ENCODE measurements at places on chromosomes 2 and 18.

DNA sequence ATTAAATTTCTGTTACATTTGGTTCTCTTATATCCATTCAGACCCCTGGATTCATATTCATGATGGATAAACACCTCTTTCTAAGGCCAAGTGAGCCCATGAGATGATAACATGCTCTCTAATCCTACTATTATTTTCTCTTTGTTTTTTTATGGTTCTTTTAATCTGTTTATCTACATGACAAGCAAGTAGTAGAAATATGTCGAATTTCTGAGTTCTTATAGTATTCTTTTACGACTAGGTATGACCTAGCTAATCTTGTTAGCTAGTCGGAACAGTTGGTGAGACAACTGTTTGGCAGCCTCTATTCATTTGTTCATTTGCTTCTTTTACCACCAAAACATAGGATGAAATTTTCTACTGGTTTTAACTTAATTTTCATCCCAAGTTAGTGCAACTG, 98.1 kb upstream of the SCG2 start:
- no peak for DNase-seq

DNA sequence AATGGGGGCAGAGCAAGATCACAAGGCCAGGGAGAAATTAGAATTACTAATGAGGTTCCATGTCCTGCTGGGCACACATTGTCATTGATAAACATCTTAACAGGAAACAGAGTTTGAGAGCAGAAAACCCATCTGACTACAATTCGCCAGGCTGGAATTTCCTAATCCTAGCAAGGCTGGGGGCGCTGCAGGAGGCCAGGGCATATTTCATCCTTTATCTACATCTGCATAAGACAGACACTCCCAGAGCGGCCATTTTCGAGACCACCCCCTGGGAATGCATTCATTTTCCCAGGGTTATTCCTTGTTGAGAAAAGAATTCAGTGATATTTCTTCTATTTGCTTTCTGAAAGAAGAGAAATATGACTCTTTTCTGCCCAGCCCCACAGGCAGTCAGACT, 152.7 kb downstream of the SUCLG1 start:
- DNase-seq = no peak

DNA sequence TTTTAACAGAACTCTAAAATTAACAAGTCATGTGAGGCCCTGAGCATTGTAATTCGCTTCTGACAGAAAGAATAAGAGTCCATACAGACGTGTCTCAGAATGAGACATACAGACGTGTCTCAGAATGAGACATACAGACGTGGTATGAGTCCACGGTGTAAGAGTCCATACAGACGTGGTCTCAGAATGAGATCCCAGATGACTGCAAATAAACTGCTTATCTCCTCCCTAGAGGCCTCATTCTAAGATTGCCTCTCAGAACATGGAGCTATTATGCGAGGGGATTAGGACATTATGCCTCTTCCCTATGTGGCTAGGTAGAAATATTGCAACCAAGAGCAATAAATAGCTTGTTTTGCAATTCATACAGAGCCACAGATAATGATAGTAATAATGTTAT, 63.9 kb downstream of the NEB start:
- DNase-seq = no peak

DNA sequence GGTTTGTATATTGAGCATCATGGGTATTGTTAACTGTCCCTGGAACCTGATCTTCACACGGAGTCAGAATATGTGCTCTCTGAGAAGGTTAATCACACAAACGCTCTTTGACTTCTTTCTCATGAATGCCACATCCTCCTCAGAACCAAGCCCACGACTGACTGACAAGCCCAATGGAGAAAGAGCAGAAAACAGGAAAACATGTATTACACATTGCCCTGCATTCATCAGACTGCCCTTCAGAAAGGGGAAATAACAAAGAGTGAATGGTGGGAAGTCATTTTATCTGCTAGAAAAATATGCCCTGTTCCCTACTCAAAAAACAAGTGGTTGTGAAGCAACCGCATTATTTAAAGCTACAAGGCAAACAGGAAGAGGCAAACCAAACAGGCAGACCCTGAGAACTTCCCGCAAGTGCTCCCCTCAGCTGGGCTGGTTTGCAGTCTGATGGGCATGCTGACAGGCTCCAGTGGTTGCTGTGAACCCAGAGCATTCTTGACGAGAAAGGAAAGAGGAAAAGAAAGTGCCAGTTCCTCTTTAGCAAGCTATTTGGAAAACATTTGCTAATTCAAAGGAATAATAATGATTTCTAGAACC, 172.9 kb upstream of the SETBP1 start:
- peak; percentile 28 for DNase-seq

- no peak for DNase-seq
Observed at GRCh38 chr2:224017957-224018356, 21.1 kb downstream of the SERPINE2 start.

DNA sequence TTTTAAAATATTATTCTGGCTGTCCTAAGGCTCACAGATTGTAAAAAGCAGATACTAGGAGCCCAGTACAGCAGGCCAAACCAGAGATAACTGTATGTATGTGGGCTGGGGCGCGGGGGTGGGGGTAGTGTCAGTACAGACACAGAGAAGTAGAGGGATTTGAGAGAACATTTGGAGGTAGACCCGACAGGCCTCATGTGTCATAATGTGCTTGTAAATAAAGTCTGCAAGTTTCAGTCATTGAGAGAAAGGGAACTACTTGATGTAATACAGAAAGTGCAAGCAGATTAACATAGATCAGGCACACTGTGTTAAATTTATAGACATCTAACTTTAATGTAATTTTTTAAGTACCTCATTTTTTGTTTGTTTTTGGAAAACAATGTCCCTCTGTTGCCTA, 7.4 kb upstream of the POLI start:
- no peak for DNase-seq

GRCh38 chr2:235556901-235557300, 63.1 kb downstream of the AGAP1 start:
- no peak for DNase-seq

DNA sequence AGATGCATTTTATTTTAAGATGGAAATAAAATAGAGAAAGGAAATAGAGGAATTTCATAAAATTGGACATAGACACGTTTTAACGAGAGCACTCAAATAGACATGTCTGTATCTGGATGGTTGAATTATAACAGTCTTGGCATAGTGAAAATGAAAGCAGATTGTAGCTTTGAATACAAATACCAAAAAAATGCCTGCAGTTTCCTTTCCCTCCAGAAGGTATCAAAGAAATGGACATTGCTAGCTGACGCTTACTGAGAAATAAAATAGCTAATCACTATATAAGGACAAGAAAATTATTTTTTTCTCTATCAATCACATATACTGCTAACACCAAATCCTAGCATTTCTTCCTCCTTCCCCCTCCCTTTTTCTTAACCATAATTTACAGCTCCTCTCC, 11.4 kb upstream of the MAPRE2 start:
- peak; percentile 59 for DNase-seq

DNA sequence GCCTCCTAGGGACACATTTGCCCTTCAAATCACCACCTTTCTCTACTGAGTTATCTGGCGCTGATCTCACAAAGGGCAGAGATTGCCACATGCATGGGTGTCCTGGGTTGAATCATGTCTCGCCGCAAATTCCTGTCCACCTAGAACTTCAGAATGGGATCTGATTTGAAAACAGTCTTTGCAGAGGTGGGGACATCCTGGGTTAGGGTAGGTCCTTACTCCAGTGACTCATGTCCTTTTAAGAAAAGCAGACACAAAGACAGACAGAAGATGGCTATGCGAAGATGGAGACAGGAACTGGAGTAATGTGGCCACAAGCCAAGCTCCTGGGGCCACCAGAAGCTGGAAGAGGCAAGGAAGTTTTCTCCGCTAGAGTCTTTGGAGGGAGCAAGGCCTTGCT, 197.4 kb upstream of the SMIM21 start:
- DNase-seq = no peak

DNA sequence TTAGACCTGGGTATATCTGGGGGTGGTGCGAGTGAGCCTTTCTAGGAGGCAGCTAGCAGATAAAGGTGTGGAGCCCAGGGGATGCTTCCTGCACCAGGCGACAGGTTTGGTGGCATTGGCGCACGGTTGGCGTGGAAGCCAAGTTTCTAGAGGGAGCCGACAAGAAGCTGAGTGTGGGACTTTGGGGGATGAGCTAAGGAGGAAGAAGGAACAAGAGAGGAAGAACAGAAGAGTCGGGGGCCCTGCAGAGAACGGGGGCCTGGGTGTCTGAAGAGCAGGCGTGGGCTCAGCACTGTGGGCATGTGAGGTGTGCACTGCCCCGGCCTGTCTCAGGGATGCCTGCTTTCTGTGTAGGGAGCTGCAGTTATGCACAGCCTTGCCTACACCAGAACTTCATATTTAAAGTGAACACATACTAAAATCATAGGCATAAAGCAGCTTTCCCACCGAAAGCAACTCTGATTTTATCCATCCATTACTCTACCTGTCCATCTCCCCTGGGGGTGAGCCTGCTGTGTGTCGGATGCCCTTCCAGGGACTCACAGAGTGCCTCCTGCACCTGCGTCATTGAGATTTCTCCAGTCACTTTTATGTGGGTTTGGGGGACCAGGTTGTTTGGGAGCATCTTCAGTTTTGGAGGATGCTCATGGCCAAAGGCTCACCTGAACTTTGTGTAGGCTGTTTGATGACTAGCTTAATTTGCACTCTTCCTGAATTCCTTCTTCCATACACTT, 149.7 kb downstream of the LDLRAD4 start:
- no peak for DNase-seq

GRCh38 chr18:7945882-7946281, 378.8 kb downstream of the PTPRM start:
- no peak for DNase-seq

GRCh38 chr2:63124218-63124617, 73.6 kb downstream of the OTX1 start:
- no peak for DNase-seq

DNA sequence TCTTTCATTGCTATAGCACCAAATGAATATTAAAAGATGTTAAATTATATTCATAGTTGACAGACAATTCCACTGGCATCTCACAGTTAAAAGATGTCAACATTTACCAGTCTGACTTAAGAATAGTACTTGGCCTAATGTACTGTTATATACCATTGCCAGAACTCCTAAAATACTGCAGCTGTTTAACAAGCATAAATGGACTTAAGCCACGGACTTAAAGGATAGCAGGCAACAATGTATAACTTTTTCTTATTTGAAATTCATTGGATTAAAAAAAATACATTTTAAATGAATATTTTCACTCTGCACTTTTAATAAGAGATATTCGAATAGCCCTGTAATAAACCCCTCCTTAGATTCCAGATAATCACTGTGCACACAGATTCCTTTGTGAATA, 3.8 kb downstream of the TCF4 start:
- no peak for DNase-seq

DNA sequence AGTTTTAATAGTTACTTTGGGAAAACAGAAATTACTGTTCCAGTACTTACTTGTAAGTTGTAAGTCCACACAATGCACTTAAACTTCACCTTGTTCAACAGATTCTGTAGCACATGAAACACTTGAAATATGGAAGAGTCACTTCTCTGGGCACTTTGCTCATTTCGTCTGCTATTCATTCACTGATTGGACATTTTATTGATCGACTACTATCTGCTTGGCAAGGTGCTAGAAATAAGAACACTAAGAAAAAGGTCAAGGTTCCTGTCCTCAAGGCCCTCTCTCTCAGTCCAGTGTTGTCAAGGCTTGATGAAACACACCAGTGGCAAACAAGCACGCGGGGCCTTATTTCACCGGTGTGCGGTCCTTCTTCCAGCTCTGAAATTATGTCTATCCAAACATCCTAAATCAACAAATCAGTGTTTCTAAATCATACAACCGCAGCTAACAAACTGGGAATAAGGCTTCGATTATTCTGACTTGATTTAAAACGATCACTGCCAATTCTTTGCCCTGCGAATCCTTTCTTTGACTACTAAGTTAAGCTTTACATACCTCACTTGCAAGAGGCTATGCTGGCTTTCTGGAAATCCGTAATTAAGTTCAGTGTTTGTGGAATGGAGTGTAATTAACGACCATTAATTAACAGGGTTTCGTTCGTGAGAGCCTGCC, 780 bp upstream of the ITGAV start:
- no peak for DNase-seq

DNA sequence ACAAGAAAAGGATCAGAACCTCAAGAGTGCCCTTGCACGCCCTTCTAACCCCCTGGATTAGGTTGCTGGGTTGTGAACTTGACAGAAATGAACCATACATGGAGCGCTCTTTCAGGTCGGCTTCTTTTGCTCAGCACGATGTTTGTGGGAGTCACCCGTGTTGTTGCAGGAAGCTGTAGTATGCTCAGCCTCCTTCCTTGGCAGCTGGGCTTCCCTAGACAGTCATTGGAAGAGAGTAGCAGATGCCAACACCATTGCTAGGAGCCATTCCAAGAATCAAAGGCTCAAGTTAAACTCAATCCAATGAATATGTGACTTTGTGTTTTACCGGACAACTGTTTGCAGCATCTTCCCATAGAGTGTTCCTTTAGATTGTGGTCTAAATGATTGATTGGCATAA, 47.0 kb downstream of the RAB12 start:
- no peak for DNase-seq

DNA sequence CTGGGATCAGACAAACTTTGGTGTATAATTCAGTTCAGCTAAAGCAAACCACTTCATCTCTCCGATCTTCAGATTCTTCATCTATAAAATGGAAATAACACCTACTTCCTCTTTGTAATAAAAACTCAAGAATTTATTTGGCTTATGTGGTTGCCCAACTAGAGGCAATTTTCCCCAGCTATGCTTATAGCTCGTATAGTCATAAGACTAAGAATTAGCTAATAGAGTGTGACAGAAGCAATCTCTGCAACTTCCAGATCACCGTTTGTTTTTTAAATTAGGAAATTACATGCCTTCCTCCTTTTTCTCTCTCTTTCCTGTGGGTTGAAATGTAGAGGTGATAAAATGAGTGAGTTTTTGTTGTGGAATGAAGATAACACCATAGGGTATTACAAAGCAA, 35.3 kb upstream of the KCNF1 start:
- DNase-seq = no peak

- DNase-seq = no peak
Observed at GRCh38 chr2:122478117-122478516, 722.7 kb downstream of the TSN start.

GRCh38 chr2:11988691-11989353, 242.4 kb downstream of the LPIN1 start:
- no peak for DNase-seq

DNA sequence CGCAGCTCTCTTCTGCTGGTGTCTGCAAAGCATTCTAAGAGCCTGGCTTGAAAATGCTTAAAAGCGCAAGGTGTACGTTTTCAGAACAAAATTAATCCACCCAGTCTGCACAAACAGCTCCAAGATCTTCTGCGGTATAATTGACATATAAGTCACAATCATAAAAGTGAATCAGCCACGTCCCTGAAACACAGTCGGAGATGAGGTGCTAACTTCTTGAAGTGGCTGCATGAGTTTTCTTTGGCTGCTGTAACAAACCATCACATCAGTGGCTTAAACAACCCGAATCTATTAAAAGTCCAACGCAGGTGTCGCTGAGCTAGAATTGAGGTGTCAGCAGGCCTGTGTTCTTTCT, 32.6 kb downstream of the ARL4C start:
- DNase-seq = no peak

- no peak for DNase-seq
Observed at GRCh38 chr18:37529863-37530262, 35.7 kb downstream of the CELF4 start.

- DNase-seq = no peak
Observed at GRCh38 chr2:134693359-134694330, 25.2 kb downstream of the TMEM163 start.

- no peak for DNase-seq
Observed at GRCh38 chr2:239826786-239827522, 198.2 kb downstream of the NDUFA10 start.

GRCh38 chr2:150620855-150621254, 133.4 kb upstream of the RND3 start:
- no peak for DNase-seq
